ENCODE measurements at places on chromosomes 6 and 20.

DNA sequence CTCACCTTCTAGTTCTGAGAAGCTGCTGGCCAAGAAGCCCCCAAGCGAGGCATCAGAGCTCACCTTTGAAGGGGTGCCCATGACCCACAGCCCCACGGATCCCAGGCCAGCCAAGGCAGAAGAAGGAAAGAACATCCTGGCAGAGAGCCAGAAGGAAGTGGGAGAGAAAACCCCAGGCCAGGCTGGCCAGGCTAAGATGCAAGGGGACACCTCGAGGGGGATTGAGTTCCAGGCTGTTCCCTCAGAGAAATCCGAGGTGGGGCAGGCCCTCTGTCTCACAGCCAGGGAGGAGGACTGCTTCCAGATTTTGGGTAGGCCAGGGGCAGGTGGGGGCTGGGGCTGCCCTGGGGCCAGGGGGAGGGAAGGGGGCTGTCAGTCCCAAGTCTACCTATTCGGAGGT, 2.3 kb downstream of the MYLK2 start:
- no peak for DNase-seq

DNA sequence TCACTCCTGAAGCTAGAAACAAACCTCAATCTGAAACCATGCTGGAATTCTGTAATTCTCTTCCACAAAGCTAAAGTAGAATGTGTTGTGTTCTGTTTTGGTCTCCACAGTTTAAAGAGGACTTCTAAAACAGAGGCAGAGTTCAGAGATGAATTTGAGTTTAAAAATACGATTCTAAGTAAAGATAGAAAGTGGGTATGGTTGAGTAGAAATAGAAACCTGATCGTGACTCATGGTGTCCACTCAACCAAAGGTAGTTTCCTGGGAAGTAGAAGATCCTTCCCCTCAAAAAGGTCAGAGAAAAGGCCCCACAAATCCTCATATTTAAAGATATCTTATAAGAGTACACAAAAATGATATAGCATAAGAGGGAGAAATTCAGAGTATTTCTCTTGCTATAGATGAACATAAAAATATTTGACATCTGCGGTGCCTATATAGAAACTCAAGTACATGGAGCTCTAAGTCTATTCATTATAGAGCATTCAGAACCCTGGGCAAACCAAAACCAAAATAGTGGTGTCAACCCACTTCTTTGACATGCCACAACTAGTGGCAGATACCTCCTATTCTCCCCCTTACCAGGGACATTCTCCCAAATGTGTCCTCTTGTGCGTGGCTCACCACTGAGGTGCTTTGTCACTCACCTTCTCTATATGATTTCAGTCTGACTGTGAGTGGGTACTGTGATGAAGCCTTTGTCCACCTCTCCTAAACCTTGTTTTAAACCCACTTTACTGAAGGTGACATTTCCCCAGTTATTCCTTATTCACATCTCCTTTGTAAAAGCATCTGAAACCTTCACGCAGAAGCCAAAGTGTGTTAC, 84.5 kb downstream of the PLCB1 start:
- DNase-seq: no peak

DNA sequence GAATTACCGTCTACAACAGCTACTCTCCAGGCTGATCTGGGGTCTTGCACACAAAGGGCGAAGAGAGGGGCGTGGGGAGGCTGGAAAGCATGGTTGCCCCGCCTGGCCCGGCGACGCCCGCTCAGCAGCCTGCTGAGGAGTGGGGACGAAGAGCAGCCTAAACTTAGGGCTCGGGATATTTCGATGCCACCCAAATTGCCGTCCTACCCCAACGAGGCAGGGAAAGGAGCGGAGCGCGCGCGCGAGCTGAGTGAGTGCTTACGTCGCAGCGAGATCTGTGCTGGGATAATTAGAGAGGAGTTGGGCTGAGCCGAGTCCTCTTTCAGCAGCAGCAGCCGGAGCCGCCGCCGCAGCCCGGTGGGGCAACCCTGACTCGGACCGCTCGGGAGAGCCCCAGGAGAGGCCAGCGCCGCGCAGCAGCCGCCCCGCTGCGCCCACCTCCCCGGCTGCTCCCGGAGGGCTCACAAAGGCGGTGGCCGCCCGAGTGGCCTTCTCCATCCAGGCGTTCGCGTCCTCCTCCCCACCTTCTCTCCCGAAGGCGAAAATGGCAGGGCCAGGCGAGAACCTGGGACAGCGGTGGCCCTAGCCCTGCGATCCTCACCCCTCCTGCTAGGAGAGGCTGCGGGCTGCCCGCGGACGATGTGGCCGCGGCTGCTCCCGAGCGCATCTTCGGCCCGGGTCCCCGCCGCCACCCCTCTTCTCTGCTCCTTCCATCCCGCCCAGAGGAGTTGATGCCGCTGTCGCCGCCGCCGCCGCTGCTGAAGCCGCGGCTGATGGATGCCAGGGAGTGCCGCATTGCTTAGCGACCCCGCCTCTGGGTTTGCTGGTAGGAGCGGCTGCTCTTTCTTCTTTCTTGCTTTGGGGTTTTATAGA, at the start of gene CLVS2:
Gene CLVS2, plus strand, starts transcription at position 315 of the 873 bp plus-strand sequence. CDS start 1,543 bp downstream, outside the sequence.
- peak; percentile 50 for DNase-seq

GRCh38 chr6:23390221-23390620, 735.8 kb upstream of the NRSN1 start:
- no peak for DNase-seq

- no peak for DNase-seq
Measured at GRCh38 chr6:69846770-69847491, 19.4 kb upstream of the COL19A1 start.

DNA sequence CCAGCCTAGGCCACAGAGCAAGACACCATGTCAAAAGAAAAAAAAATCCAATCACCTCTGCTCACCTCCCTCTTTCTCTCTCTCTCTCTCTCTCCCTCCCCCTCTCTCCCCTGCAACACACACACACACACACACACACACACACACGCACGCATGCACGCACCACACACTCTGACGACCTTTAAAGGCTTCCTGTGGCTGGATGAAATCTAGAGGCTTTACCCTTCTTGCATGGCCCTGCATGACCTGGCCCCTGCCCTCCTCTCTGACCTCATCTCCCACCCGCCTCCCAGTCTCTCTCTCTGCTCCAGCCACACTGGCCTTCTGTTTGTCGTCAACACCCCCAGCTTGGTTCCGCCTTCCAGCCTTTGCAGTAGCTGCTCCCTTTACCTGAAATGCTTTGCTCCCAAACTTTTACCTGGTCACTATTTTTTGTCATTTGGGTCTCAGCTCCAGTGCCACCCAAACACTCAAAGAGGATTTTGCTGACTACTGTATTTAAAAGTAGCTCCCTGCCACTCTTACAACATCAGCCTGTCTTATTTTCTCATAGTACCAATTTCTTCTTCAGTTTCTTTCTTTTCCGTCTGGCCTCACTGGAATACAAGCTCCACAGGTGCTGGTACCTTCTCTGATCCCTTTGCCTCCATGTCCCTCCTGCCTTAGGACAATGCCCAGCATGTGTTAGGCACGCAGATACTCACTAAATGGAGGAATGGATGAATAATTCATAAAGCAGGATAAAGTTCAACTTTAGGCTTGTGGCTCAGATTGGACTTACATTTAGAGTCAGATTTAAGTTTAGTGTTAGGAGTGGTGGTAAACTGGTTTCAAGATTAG, 4.3 kb upstream of the LTA start:
- no peak for DNase-seq

GRCh38 chr6:79868098-79868722, 79.1 kb downstream of the ELOVL4 start:
- peak; percentile 90 for DNase-seq

GRCh38 chr6:23566418-23566817, 559.6 kb upstream of the NRSN1 start:
- DNase-seq: no peak

GRCh38 chr6:27865850-27866356, 46.3 kb downstream of the OR2B2 start:
- DNase-seq: no peak

- DNase-seq: no peak
Measured at GRCh38 chr6:20924911-20925543, 390.8 kb downstream of the CDKAL1 start.

DNA sequence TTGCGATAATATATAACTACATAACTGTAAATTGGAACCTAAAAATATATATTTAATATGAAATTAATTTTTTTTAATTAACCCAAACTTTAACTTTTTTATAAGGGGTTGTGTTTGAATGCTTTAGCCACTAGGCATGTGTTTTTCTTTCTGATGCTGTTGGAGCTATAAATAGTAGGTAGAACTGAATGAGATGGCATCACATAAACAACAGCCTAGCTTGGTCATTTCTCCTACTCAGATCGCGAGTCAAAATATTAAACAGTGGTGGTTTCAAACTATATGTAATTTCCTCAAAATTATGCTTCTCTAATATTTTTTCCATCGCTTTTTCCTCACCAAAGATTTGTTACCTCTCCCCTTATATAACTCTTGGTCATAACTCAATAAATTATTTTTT, 243.2 kb downstream of the ARID1B start:
- DNase-seq: no peak

- DNase-seq: peak; percentile 58
Measured at GRCh38 chr6:130843575-130844320, 16.5 kb downstream of the SMLR1 start.

GRCh38 chr6:2441601-2442475, 196.4 kb upstream of the GMDS start:
- DNase-seq: no peak

GRCh38 chr20:32963176-32963575, 41.1 kb downstream of the SUN5 start:
- DNase-seq: no peak

DNA sequence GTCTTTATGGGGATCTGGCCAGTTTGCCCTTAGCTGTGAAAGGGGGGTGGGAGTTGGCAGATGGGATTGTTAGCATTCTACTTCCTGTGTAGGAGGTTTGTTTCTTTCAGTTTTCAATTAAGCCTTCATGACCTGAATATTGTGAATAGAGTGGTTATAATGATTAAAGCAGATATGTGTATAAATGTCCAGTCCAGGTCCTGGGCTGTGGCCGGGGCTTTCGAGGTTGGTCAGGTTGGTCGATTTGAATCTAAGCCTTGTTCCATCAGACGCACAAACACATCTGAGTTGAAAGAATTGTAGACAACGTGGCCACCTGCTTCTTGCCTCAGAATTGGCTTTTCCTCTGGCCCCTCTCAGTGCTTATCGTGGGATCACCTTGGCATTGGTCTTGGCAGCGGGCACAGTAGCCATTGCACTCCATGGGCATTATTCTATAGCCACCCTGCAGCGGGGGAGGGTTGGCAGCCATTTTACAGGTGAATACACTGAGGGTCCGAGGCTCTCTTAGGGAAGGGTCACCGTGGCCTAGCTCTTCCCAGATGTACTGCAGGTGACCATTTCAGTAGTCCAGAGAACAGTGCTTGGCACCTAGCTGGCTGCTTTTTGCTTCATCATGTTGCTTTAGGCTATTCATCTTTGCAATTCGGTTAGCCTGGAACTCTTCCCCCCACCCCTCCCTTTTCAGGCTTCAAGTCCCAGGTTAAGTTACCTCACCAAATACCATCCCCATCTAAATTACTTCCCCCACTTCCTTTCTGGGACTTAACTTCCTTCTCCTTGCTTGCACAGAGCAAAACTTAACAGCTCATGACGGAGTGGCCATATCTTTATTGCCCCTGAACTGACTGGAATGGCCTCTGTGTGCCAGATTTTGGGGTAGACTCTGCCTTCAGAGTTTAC, 1.1 kb downstream of the RNF114 start:
- DNase-seq: no peak

DNA sequence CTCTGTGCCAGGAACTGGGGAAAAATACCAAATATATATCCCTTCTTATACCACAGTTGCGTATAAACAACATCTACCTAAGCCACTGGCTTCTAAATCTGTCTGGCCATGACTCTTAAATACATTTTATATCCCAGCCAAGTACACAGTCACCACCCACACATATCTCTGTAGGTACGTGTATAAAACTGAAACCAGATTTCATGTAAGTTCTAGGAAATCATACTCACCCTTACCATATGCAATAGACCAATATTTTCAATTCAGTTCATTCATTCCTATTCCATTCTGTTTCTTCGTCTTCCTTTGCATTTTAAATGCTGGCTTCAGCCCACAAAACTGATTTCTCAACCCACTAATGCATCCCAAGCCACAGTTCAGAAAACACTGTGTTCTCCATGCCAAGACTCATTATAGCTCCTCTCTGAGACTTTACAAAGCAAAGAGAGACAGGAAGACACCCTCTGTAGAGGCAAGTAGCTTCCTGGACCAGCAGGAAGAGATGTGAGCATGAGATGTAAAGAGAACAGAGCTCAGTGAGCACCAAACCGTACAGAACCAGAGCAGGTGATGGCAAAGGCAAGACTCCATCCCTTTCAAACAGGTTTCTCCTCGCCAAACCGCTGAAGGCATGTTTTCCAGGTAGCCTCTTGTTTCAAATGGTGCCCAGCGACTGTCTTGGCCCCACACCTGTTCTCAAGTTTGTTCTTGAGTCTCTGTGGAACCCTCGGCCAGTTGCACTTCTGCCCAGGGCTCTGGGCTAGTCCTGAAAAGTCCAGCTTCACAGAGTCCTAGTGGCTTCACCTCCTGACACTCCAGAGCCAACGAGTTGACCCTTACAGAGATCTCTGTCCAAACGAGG, 18.7 kb downstream of the FAM50B start:
- DNase-seq: no peak

DNA sequence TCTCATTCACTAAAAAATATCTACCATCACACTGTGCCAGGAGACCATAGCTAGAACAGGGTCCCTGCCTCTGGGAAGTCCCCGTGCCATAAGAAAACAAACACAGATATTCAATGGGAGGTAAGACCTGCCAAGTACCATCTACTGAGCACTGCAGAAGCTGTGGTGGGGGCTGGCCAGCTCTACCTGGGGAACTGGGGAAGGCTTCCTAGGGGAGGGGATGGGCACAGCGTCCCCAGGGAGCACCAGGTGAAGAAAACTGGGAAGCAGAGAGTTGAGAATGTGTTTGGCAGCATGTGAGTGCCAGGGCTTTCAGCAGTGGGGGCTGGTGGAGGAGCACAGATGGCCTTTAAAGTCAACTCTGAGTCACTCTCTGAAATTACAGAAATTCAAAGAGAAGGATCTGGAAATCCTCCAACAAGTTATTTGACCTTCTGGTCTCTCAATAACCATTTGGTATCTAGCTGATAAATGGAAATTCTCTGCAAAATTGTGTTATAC, 85.2 kb downstream of the SHLD1 start:
- no peak for DNase-seq

DNA sequence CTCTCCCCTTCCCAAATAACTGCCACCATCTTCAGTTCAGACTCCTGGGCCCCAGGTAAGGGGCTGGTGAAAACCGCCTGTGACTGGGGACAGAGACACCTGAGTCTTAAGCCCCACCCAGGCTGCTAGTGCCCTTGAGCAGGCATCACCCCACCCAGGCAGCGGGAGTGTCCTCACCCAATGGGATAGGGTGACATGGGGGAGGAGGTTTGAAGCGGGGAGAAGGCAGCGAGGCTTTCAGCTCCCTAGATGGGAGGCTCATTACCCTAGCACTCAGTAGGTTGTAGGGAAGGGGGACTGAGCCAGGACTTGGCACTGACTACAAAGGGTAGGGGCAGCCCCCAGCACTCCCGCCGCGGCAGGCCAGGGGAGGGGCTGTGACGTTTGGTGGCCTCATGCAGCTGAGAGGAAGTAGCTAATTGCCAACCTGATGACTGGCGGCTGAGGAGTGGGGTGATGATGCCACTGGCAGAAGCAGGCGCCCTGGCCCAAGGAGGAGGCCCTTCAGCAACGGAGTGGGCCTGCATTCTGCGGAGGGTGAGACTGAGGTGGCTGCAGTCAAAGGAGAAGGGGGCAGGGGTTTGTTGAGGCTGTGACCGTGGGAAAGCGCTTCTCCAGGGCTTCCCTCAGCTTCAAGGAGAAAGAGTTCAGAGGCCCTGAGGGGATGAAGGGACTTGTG, 126.9 kb downstream of the MRPL14 start:
- no peak for DNase-seq
